Frontal cortex (tissue), 4 donors: ENCODE measurements at places on chromosomes 6 and 20.

- no peak for DNase-seq
These were observed 32.4 kb downstream of the SLC16A10 start for GRCh38 chr6:111119571-111120329.

DNA sequence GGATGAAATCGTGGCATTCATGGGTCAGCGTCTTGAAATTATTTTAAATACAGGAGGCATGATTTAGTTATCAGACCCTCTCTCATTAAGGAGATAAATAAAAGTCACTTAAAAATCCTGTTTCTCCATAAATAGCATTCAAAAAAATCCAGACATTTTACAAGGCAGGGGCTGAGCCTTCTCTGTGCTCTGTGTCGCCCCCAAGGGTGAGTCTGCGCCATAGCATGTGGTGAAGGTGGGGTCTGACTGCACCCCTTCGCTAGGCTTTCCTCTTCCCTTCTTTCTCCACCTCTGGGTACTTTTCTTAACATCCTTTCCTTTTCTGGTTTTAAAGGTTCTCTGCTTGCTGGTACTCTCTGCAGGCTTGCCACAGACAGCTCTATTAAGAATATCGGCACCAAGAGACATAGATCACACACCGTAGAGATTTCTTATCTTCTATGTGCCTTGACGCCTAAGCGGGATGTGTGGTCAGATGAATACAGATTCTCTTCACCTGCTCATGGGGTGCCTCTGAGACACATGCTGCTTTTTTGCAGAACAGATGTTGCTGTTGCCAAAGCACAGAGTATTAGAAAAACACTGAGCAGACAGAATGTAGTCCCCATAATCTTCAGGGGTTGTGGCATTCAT lies 20.1 kb upstream of the FAM209A start:
- DNase-seq: no peak

GRCh38 chr20:50664254-50664653 lies 27.1 kb downstream of the RIPOR3 start:
- no peak for DNase-seq

GRCh38 chr6:157710604-157711003 lies 112.4 kb upstream of the SNX9 start:
- no peak for DNase-seq

- no peak for DNase-seq
These were observed 6.5 kb upstream of the DST start for GRCh38 chr6:56649053-56649769.

DNA sequence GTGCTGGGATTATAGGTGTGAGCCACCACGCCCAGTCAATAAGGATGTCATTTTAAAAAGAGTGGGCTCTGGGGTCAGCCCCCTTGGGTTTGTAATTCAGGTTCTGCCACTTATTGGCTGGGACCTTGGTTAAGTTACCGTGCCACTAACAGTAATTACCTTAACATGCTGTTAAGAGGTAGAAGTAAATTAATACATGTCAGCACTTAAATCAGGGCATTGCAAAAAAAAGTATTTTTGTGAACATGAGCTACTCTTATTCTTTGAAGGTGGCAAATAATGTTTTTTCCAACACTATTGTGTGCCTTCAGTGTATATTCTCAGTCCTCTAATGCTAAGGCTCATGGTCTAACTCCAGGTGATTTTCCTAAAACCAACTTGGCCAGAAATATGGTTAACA lies 109.5 kb downstream of the F13A1 start:
- no peak for DNase-seq

GRCh38 chr20:39278230-39278788 lies 316.2 kb downstream of the DHX35 start:
- no peak for DNase-seq

DNA sequence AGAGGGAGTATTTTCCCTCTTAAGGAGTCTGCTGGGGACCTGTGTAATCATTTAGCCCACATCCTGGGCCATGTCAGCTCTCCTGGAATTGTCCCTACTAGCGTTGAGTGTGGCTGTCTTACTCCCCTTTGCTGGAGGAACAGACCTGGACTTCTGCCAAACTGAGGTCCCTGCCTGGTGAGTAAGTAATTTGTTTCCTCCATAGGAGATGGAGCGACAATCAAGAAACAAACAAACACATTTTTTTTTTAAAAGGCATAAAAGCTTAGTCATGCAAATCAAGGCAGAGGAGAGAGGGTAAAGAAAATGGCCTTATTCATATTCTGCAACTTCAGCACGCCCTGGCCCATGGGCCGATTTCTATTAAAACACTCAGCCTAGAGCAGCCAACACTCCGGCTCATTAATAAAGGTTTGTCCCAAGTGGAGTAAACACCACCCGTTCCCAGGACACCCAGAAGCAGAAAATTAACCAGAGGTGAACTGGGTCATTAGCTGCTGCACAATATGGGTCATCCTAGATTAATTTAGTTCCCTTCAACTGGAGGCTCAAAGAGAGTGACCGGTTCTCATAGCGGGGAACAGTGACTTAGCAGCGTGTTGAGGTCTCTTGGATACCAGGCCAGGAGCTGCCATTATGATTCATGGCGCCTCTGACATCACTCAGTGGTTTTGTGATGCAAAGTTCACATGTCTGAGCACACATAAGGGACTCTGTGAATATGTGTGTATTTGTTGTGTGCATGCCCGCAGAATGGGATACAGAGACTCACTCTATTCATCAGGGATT lies 165.0 kb upstream of the SULF2 start:
- no peak for DNase-seq

- DNase-seq: no peak
These were observed 326 bp upstream of the BCL2L1 start for GRCh38 chr20:31723069-31723318.

DNA sequence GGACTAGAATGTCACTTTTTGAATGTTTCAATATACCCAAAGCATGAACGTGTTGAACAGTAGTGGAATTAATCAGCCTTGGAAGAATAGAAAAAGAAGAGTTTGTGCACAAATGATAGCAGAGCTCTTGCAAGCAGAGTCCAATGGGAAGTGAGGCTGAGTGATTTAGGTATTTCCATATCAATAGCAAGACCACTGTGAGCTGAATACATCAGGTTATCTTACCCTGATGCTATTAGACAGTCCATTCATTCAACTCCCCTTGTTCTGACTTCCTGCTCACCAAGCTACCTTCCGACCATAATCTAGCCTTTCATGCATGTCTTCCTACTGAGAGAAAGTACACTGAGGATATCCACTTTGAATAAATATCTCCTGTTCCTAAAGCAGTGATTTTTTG lies 349.2 kb upstream of the RNF217 start:
- no peak for DNase-seq

GRCh38 chr6:33987531-33988021 lies 158.3 kb downstream of the GRM4 start:
- no peak for DNase-seq

GRCh38 chr20:33675136-33675959 lies 1.1 kb upstream of the NECAB3 start:
- no peak for DNase-seq

- DNase-seq: peak; percentile 68
These were observed 1.0 kb upstream of the VSTM2L start for GRCh38 chr20:37901654-37902503.

DNA sequence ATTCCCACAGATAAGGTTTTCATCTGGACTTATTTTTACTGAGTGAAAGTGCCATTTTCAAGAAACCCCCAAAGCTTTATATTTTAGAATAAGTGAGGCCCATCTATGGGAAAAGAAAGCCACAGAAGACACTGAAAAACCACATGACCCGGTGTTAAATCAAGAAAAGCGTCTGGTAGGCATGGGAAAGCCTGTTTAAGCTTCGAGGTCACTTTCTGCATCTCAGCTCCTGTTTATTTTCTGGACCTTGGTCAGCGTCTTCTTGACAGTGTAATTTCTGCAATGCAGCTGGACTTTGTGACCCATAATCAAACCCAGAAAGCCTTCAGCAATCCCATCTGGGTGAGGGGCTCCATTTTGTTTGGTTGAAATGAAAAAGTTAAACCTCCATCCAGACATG lies 59.6 kb upstream of the NEDD9 start:
- DNase-seq: no peak

DNA sequence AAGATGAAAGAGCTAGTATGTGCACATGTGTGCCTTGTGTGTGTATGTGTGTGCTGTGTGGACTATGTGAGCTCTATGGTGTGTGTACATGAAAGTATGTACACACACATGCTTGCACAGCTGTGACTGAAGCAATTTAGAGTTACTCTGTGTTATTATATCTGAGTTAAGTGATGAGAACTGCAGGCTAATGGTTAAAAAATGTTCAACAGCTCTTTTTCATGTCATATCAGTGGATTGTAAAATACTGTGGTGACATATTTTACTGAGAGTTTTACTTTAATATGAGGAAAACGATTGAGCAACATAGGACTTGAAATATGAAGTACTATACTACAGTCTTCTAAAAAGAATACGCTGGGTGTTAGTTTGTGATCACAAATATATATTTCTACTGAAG lies 195.7 kb upstream of the KCNK16 start:
- no peak for DNase-seq

DNA sequence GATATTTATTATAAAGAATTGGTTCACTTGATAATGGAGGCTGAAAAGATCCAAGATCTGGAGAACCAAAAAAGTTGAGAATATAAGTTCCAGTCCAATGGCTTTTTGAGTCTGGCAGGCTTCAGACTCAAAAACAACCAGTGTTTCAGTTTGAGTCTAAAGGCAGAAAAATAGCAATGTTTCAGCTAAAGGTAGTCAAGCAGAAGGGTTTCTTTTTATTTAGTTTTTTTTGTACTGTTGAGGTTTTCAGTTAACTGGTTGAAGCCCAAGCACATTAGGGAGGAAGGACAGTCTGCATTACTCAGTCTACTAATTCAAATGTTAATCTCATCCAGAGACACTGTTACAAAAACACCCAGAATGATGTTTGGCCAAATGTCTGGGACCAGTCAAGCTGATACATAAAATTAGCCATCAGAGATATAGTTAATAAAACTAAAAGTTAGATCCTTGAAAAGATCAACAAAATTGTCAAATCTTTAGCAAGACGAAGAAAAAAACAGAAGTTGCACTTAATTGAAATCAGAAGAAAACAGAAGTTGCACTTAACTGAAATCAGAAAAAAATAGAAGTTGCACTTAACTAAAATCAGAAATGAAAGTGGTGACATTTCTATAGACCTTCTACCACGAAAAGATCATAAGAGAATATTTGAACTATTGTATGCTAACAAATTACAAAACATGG lies 980.3 kb upstream of the FLRT3 start:
- no peak for DNase-seq

DNA sequence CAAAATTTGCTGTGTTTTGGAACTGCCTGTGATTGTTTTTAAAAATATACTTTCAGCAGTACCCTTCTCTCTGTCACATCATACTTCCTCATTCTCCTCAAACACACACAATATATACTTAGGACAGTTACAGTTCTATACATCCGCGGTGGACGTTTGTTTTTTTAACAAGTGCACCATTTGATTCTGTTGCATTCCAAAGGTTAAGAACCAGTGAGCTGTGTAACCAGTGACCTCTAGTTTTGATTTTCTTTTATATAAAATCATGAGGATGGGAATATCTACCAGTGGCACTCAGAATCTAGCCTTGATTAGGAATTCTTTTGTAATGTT lies 152.8 kb downstream of the CARMIL1 start:
- no peak for DNase-seq

DNA sequence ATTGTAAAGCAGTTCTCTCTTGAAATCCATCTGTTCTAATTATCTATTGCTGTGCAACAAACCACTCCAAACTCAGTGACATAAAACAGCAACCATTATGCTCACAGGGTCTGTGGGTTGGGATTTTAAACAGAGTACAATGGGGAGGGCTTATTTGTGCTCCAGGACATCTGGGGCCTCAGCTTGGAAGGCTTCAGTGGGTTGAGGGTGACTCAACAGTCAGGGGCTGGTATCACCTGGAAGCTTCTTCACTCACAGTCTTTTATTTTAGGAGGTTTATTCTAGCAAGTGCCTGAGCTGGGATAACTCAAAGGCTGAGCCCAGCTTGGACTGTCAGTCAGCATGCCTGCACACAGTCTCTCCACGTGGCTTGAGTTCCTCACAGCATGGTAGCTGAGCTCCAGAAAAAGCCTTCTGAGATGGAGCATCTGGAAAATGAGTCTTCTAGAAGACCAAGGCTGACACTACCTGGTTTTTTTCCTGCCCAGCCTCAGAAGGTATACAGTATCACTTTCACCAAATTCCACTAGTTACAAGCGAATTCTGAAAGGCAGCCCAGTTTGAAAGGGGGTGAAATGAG lies 234.6 kb upstream of the ID4 start:
- DNase-seq: no peak

GRCh38 chr20:40894237-40894630 lies 134.4 kb upstream of the TOP1 start:
- DNase-seq: no peak

GRCh38 chr20:48824830-48825565 lies 2.8 kb downstream of the PREX1 start:
- no peak for DNase-seq

GRCh38 chr6:109457562-109457996 lies 2.0 kb upstream of the MICAL1 start:
- DNase-seq: no peak

DNA sequence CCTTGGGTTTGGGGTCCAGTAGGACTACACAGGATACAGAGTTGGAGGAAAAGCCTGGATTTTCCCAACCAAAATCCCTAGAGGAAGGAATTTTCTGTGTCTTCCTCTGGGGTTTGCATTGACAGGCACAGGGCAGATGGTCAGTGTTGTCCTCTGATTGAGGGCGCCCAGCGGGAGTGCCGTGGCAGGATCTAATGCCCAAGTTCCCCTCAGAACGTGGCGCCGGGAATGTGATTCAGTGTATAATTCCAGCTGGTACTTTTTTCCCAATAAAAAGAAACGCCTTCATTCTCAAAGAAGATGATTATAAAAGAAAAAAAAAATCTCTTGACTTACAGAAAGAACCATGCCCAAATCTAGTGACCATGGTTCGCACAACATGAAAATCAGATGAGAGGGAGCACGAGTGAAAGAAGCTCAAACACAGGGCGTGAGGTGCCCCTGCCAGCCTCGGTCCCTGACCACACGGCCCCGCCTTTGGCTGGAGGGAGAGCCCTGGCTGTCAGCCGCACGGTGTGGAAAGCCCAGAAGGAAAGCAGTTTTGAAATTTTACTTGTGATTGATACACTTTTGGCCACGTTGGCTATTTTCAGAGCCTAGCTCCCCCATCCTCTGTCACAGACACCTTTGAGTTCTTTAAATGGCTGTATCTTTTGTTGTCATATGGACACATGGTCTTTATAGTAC lies 31.6 kb downstream of the VEGFA start:
- DNase-seq: no peak

DNA sequence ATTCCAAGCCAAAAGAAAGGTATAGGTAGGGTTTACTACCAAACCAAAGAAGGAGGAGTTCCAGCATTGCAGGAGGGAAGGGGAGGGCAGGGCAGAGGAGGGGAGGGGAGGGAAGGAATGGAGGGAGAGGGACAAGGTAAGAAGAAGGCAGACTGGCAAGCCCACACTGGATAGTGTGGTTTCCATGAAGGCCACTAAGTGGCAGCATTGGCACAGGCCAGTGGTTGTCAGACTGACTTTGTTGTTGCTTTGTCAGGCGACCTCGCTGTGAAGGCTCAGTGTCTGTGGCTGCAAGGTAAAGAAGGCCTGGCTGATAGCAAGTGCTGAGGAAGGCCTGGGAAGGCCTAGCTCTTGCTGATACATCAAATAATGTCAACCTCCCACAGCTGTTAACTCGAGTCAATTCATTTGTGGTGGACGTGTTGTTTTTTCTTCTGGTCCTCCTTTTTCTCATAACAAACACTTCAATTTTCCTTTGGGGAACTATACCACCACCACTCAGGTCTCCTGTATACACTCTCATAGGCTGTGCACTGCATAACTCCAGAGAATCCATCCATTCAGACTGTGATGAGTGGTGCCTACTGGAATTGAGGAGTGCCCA lies 7.7 kb upstream of the ZNF334 start:
- peak; percentile 48 for DNase-seq
